ENCODE measurements at places on chromosomes 5 and 9.

- no peak overlapping the region for H3K4me3 ChIP-seq
- H3K4me1 ChIP-seq = no peaks in the 10 kb centered on the region
- no peak for DNase-seq
- peaks cover 6% of the 10 kb centered on the region for H3K36me3 ChIP-seq
- no peaks in the 10 kb centered on the region for H3K27me3 ChIP-seq
- no peak overlapping the region for H3K27ac ChIP-seq
Observed at GRCh38 chr5:113574417-113574816, 60.9 kb downstream of the YTHDC2 start.

DNA sequence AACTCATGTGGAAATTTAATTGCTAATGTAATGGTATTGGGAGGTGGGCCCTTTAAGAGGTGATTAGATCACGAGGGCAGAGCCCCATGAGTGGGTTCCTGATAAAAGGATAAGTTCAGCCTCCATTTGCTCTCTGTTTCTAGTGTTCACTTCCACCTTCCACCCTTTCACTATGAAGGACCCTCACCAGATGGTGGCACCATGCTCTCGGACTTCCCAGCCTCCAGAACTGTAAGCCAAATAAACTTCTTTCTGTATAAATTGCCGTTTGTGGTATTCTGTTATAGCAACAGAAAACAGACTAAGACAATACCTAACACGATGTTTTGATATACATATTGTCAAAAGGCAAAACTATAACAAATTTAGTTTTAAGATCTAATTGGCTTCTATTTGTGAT lies 166.2 kb downstream of the DEPDC1B start:
- H3K4me1 ChIP-seq = no peaks in the 10 kb centered on the region
- H3K27me3 ChIP-seq = no peaks in the 10 kb centered on the region
- H3K36me3 ChIP-seq = no peaks in the 10 kb centered on the region
- no peak overlapping the region for H3K27ac ChIP-seq

- H3K4me3 ChIP-seq = no peak overlapping the region
- no peak overlapping the region for H3K27ac ChIP-seq
- no peaks in the 10 kb centered on the region for H3K4me1 ChIP-seq
- H3K36me3 ChIP-seq = peaks cover 99% of the 10 kb centered on the region
- no peak for DNase-seq
Observed at GRCh38 chr9:131492070-131492469, 10.6 kb upstream of the POMT1 start.

DNA sequence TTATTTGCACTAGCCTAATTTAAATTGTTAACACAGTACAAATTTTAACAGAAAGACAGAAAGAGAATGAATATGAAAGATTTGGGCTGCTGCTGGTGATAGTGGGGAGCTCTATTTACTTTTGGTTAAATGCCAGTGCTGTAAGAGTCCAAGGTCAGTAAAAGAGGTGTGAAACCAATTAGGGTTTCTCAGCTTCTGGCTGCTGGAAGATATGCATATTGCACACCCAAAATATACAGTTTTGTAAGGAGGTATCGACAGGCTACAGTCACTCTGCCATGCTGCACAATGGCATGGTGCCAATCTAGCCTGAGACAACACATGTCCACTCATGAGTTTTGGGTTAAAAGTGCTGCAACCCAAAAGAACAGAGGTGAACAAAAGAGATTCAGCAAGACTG lies 79.3 kb downstream of the PPP2R2B start:
- H3K4me3 ChIP-seq = no peak overlapping the region
- no peaks in the 10 kb centered on the region for H3K36me3 ChIP-seq
- peaks cover 19% of the 10 kb centered on the region for H3K4me1 ChIP-seq
- no peak overlapping the region for H3K27ac ChIP-seq

DNA sequence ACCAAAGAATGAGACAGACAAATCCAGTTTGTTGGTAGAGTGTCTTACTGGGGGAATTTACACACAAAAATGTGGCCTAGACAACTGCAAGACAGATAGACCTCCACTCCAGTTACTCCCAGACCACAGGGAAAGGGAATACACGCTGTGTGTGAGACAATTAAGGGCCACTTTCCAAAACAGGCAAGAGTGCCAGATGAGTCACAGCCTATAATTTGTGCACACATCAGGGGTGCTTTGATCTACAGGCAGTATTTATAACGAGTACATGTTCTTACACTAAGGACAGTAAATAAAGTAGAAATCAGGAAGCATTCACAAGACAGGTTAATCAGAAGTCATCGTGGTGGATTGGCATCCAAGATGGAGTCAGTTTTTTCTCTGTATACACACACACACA lies 114.8 kb downstream of the ZNF622 start:
- no peaks in the 10 kb centered on the region for H3K4me1 ChIP-seq
- no peak for DNase-seq
- no peaks in the 10 kb centered on the region for H3K27me3 ChIP-seq

DNA sequence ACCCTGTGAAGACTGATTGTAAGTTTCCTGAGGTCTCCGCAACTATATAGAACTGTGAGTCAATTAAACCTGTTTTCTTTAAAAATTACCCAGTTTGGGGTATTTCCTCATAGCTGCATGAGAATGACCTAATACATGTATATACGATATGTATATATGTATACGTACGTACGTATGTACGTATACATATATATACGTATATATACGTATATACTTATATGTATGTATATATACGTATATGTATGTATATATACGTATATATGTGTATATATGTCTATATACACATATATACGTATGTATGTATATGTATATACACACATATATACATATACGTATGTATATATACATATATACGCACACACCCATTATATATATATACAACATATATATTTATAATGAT lies 1153.0 kb upstream of the CDH18 start:
- H3K36me3 ChIP-seq = no peaks in the 10 kb centered on the region
- no peaks in the 10 kb centered on the region for H3K4me1 ChIP-seq
- no peak overlapping the region for H3K4me3 ChIP-seq
- DNase-seq = no peak
- H3K27ac ChIP-seq = no peak overlapping the region

DNA sequence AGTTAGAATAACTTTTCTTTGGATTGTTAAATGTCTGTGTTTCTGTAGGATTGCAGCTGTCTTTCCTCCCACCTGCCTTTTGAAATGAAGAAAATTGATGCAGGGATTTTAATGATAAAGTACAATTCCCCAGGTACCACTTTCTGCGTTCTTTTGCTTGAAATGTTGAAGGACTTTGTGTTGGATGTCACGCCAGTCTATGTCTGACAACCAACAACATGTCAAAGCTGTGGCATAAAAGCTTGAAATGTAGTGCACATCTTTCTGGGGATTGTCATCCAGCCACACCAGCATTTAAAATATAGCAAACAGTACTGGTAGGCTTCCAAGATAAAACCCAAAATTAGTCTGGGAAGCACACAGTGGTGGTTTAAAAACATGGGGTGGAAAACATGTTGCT lies 381.4 kb downstream of the TMEM161B start:
- no peaks in the 10 kb centered on the region for H3K4me1 ChIP-seq
- no peaks in the 10 kb centered on the region for H3K36me3 ChIP-seq
- no peak overlapping the region for H3K27ac ChIP-seq
- no peaks in the 10 kb centered on the region for H3K27me3 ChIP-seq
- no peak for DNase-seq

GRCh38 chr9:3032898-3033297 lies 189.0 kb upstream of the PUM3 start:
- H3K27ac ChIP-seq = no peak overlapping the region
- DNase-seq = no peak
- no peaks in the 10 kb centered on the region for H3K4me1 ChIP-seq
- H3K27me3 ChIP-seq = no peaks in the 10 kb centered on the region

- H3K27me3 ChIP-seq = no peaks in the 10 kb centered on the region
- peak; percentile 30 for DNase-seq
- no peaks in the 10 kb centered on the region for H3K36me3 ChIP-seq
- peaks cover 17% of the 10 kb centered on the region for H3K4me1 ChIP-seq
- no peak overlapping the region for H3K27ac ChIP-seq
Observed at GRCh38 chr5:1722877-1723276, 76.8 kb downstream of the MRPL36 start.

GRCh38 chr5:777756-778161 lies 6.8 kb downstream of the ZDHHC11B start:
- no peaks in the 10 kb centered on the region for H3K4me1 ChIP-seq
- H3K27me3 ChIP-seq = no peaks in the 10 kb centered on the region
- H3K27ac ChIP-seq = no peak overlapping the region
- no peak for DNase-seq
- H3K36me3 ChIP-seq = no peaks in the 10 kb centered on the region

DNA sequence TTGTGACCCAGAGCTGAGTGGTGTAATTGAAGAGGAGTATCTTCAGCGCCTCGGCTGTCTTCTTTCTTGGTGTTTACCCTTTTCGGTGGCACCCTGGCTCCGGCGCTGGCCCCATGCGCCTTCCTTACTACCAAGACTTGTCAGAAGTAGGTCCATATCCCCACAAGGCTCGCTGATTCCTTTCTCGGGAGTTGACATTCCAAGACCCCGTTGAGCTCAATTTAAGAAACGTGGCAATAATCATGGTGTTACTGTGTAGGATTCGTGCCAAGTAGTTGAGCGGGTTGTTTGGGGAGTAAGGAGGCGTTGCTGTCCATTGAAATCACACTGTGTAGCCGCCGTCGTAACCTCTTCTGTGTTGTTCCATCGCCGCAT lies 795 bp downstream of the NDUFAF2 start:
- no peaks in the 10 kb centered on the region for H3K4me1 ChIP-seq
- no peaks in the 10 kb centered on the region for H3K27me3 ChIP-seq
- no peak for DNase-seq
- no peak overlapping the region for H3K27ac ChIP-seq

- no peak overlapping the region for H3K27ac ChIP-seq
- H3K4me3 ChIP-seq = no peak overlapping the region
- no peaks in the 10 kb centered on the region for H3K27me3 ChIP-seq
- H3K36me3 ChIP-seq = no peaks in the 10 kb centered on the region
Observed at GRCh38 chr9:122396614-122397148, 25.9 kb downstream of the PTGS1 start.

GRCh38 chr5:124998520-124998919 lies 252.1 kb upstream of the ZNF608 start:
- no peaks in the 10 kb centered on the region for H3K36me3 ChIP-seq
- H3K27me3 ChIP-seq = no peaks in the 10 kb centered on the region
- H3K4me3 ChIP-seq = no peak overlapping the region
- no peak for DNase-seq
- H3K4me1 ChIP-seq = no peaks in the 10 kb centered on the region

- no peak overlapping the region for H3K4me3 ChIP-seq
- H3K36me3 ChIP-seq = no peaks in the 10 kb centered on the region
- no peaks in the 10 kb centered on the region for H3K27me3 ChIP-seq
- no peak overlapping the region for H3K27ac ChIP-seq
Observed at GRCh38 chr5:16987776-16988175, 51.7 kb upstream of the MYO10 start.

DNA sequence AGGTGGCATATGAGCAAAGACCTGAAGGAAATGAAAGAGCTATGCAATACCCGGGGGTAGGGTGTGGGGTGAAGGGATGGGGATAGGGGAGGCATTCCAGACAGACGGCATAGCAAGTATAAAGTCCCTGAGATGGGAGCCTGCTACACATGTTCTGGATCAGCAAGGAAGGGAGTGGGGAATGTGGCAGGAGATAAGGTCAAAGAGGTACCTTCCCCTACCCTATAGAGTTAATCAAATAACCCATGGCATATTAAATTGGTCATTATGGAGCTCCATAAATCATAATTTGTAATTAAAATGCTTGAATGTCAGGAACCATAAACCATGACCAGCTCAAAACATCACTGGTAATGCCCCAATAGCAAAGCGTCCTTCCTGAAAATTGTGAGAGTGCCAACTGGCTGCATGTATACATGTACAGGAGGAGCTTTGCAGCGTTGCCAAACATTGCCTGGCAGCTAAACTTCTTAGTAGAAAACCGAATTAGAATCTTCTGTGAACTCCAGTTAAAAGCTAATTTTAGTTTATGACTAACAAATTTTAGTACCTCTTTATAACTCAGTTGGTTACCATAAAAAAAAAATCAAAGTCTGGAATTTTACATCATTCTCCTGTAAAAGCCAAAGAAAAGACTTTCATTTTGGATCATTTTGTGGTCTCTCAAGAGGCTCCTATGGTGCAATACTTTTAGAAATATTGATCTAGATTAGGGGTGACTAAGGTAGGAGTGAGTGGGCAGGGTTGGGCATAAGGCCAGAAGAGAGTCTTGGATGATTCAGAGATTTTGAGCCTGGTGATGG lies 4.7 kb downstream of the DNAI1 start:
- no peaks in the 10 kb centered on the region for H3K36me3 ChIP-seq
- H3K27ac ChIP-seq = no peak overlapping the region
- no peak for DNase-seq
- peaks cover 3% of the 10 kb centered on the region for H3K4me1 ChIP-seq

DNA sequence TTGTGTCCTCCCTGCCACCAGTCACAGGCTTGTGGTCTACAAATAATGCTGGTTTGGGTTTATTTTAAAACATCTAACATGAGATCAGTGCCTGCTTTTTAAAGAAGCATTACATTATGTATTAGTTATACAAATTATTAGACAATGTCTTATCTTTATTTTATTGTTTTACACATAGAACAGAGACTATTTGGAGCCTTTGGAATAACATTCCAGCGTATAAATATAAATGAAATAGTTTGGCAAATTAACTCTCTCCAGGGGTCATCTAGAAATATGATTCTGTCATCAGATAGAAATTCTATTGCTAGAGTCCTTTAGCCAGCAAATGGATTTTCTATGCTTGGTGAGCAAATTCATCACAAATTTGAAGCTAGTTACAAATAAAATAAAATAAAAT lies 22.4 kb downstream of the MAP1B start:
- no peaks in the 10 kb centered on the region for H3K27me3 ChIP-seq
- no peak overlapping the region for H3K4me3 ChIP-seq
- DNase-seq = no peak
- peaks cover 4% of the 10 kb centered on the region for H3K4me1 ChIP-seq
- H3K27ac ChIP-seq = no peak overlapping the region
- H3K36me3 ChIP-seq = no peaks in the 10 kb centered on the region

DNA sequence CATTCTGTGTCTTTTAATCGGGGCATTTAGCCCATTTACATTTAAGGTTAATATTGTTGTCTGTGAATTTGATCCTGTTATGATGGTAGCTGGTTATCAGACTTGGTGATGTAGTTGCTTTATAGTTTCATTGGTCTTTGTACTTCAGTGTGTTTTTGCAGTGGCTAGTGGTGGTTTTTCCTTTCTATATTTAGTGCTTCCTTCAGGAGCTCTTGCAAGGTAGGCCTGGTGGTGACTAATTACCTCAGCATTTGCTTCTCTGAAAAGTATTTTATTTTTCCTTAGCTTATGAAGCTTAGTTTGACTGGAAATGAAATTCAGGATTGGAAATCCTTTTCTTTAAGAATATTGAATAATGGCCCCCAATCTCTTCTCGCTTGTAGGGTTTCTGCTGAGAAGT lies 156.9 kb downstream of the CNTLN start:
- no peak overlapping the region for H3K4me3 ChIP-seq
- H3K4me1 ChIP-seq = no peaks in the 10 kb centered on the region
- no peak for DNase-seq
- no peaks in the 10 kb centered on the region for H3K27me3 ChIP-seq
